IMR-90 (cell line): ENCODE measurements at places on chromosomes 1 and 21. TPM values are rescaled to one million over a fixed set of nuclear protein-coding genes. Genes with fewer than 3 reads are reported as not detected.

STK40 gene
- 29.9 and 30.6 TPM in 2 replicates for polyA plus RNA-seq

DCST1 gene
- polyA plus RNA-seq = not detected in 2 replicates

CYP4A11 gene
- polyA plus RNA-seq = not detected in 2 replicates

GNL2 gene
- 42.9 and 49.4 TPM in 2 replicates for polyA plus RNA-seq

RPS6KA1 gene
- polyA plus RNA-seq = 3.6 and 3.8 TPM in 2 replicates

ILDR2 gene
- polyA plus RNA-seq = not detected in 2 replicates

RSBN1 gene
- 4.6 and 5.3 TPM in 2 replicates for polyA plus RNA-seq

FGR gene
- not detected in 2 replicates for polyA plus RNA-seq

SPOCD1 gene
- 132 and 135 TPM in 2 replicates for polyA plus RNA-seq

SYT14 gene
- polyA plus RNA-seq = 0.14 and 0.16 TPM in 2 replicates

SLC22A15 gene
- 0.02 TPM in 1 of 2 replicates, not detected in the other for polyA plus RNA-seq

OMA1 gene
- polyA plus RNA-seq = 5.2 and 6.4 TPM in 2 replicates

CD1E gene
- not detected in 2 replicates for polyA plus RNA-seq

VCAM1 gene
- 5.7 and 10.1 TPM in 2 replicates for polyA plus RNA-seq

LEFTY1 gene
- polyA plus RNA-seq = not detected in 2 replicates
